IPS-NIHi11 (cell line): ENCODE measurements at places on chromosomes 6 and 20.

DNA sequence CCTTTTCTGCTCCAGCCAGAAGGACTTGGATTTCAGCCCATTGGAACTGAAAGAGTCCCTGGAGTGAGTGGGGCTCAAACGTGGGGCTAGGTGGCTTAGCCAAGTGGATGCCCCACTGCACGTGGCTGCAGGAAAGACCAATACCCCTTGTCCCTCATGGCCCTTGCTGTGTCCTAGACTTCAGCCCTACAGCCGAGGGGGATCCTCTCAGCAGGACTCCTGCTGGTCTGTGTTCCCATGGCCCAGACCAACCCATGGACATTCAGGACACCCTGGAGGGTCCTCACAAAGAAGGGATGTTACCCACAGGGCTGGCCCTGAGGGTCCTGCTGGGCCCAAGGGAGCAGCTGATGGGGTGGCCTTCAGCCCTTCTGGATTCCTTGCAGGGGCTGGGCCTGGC lies 30.0 kb upstream of the PHACTR3 start:
- no peak for DNase-seq

- no peak for DNase-seq
Observed at GRCh38 chr6:1884313-1884712, 274.6 kb downstream of the FOXC1 start.

DNA sequence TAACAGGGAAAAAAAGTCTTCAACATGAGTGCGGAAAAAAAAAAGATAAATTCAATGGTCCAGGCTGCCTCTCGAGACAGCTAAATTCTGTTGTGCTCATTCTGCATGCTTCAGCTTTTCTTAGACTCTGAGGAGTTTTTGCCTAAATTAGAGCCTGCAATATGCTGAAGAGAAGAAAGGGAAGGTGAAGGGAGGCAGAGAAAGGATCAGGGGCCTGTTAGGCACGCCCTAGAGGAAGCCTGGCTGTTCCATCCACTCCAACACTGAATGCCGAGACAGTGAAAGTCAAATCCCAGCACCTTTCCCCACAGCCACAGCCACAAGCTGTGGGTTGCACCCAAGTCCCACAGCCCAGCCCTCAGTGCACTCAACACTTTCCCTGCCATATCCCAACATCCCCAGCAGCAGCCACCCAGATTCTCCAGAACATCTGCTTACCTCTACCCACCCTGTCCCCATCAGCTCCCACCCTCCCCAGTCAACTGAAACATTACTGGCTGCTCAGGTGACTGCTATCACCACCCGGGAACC lies 37.3 kb downstream of the PREX1 start:
- DNase-seq = no peak

GRCh38 chr6:144576871-144577270 lies 291.7 kb downstream of the UTRN start:
- DNase-seq = no peak

- DNase-seq = no peak
Observed at GRCh38 chr20:4820806-4821518, 99.3 kb downstream of the PRND start.

DNA sequence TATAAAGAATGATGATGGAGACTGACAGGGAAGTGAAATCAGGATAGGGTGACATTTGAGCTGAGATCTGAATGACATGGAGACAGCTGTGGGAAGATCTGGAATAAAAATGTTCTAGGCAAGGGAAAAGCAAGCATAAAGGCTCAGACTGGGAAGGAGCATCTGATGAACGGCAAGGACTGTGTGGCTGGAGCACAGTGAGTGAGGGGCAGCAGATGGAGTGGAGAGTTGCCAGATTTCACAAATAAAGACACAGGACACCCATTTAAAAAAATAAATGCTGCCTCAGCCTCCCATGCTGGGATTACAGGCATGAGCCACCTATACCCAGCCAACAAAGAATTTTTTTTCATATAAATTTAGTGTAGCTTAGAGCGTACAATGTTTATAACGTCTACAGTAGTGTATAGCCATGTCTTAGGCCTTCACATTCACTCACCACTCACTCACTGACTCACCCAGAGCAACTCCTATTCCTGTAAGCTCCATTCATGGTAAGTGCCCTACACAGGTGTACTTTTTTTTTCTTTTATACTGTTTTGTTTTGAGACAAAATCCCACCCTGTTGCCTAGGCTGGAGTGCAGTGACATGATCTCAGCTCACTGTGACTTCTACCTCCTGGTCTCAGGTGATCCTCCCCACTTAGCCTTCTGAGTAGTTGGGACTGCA lies 2.4 kb upstream of the ZBTB24 start:
- no peak for DNase-seq

- DNase-seq = no peak
Observed at GRCh38 chr20:14599613-14600012, 262.2 kb upstream of the FLRT3 start.

GRCh38 chr6:149941583-149942460 lies at the start of gene ULBP2:
ULBP2 (plus strand) TSS chr6:149942014; CDS start chr6:149942073, 59 bp downstream.
- peak; percentile 88 for DNase-seq

DNA sequence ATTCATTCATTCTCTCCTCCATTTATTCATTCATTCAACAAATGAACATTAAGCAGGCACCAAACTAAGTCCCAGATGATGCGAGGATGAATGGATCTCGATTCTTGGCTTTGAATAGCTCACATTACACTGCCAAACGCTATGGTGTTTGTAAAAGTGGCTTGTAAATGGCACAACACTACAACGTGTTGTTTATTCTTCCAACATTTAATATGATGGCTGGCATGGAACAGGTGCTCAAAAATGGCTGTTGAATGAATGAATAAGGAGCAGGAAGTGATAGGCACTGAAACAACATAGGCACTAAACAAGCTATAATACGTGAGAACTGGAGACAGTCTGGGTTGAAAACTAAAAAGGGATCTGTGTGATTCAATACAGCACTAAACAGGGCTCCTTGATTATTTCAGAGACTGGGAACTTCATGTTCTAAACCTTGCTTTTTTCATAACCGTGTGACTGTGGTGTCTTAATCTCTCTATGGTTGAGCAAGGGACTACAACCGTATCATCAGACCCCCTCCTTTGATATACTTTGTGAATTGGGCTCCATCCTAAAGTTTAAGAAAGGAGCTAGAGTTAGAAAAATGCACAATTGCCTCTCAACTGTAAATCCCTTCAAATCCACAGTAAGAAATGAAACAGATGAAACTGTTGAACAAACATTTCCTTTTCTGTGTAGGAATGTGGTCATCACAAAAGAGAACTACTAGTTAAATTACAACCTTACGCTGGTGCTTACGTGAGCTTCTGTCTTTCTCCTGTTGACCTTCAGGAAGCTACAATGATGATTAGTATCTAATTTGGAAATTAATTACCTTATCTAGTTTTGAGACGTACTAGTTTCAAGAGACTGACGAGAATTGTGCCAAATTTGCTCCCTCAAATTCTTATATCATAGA lies 16.9 kb upstream of the SLC16A10 start:
- DNase-seq = no peak

- DNase-seq = peak; percentile 20
Observed at GRCh38 chr6:52635049-52635577, 35.8 kb upstream of the TMEM14A start.

DNA sequence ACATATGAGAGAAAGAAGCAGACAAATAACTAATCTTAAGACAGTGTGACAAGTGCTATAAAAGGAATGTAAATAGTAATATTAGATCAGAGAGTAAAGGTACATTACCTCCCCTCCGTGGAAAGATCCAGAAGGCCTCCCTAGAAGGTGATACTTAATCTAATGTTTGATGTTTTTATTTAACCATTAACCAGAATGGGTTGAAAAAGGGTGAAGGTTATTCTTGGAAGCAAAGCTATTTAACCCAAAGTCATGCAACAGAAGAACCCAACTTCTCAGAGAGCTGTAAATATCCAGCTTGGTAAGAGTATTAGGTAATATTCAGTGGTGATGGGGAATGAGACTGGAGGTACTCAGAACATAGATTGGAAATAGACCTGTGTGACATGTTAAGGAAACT lies 68.0 kb upstream of the HIVEP1 start:
- no peak for DNase-seq

GRCh38 chr20:52130406-52130805 lies 61.2 kb downstream of the ZFP64 start:
- no peak for DNase-seq

- no peak for DNase-seq
Observed at GRCh38 chr6:90399970-90400369, 103.3 kb upstream of the BACH2 start.

GRCh38 chr6:121187200-121187832 lies 147.0 kb downstream of the TBC1D32 start:
- peak; percentile 7 for DNase-seq

DNA sequence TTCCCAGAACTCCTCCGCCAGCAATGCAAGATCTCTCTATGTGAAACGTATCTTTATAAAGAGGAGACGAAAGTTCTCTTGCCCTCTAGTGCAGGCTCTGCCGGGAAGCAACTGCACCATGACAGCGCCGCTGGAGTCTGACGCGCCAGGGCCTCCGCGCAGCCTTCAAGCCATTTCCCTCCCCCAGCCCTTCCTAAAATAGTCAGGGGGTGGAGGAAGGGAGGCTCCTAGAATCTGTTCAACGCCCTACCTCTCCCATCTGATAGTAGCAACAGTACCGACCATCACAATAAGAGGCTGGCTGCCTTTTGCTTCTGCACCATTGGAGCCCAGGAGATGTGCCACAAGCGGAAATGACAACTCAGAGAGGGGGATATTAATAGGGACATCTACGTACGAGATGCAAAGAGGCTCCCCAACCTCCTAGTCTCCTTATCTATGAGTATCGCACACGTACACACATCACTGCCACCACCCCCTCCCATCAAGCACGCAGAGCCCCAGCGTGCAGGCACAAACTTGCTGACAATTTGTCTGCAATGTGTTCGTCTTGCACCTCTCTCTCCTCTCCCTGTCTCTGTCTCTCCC lies 1.0 kb downstream of the SYNE1 start:
- peak; percentile 25 for DNase-seq

GRCh38 chr6:144215402-144215931 lies 65.2 kb downstream of the STX11 start:
- DNase-seq = no peak

DNA sequence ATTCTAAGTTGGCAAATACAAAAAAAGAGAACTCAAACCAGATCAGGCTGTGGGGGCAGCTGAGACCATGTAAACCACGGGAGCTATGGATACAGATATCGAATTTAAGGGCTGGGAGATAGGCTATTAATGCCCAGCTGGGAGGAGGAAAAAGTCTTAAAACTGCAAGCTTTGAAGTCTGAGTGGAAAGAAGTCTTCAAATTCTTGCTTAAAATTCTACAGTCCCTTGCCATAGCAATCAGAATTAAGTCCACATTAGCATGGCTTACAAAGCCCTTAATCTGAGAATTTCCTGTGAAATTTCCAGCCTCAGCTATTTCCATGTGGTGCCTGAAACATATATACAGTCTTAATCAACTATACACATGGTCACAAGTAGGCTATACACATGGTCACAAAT lies 465.0 kb upstream of the HSF2 start:
- DNase-seq = no peak

DNA sequence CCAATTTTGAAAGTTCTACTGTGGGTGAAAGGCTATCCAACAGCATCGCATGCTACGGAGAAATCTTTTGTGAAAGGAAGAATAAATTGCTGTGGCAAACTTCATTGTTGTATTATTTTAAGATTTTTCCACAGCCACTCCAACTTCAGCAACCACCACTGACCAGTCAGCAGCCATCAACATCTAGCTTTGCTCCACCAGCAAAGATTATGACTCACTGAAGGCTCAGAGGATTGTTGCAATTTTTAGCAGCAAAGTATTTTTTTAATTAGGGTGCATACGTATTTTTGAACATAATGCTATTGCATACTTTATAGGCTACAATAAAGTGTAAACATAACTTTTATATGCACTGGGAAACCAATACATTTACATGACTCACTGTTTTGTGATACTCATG lies 493.5 kb downstream of the TFAP2A start:
- no peak for DNase-seq

DNA sequence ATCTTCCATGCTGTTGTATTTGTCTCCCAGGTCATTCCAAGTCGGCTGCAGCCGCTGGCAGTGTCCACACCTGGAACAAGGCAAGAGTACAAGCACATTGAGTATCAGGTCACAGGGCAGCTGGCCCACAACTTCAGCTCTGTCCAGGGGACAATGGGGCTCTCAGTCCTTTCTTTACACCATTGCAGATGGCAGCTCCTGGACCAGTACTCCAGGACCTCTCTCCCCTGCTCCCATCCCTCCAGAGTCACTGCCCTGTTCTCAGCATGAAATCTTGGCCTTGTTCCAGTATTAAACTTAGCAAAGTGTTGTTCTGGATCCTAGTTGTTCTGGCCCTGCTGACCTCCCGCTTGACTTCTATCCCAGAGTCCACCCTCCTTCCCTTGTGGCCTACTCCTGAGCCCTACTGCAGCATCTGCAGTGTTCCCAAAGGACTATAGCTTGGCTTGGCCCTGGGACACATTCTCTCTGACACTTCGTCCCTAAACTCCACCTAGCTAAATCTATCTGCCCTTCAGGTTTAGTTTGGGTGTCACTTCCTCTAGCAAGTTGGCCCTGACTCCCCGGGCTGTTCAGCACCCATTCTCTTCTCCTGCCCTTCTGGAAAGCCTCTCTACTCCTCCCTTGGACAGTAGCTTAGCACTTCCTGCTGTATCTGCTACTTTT lies 5.8 kb downstream of the TXNDC5 start:
- DNase-seq = no peak

DNA sequence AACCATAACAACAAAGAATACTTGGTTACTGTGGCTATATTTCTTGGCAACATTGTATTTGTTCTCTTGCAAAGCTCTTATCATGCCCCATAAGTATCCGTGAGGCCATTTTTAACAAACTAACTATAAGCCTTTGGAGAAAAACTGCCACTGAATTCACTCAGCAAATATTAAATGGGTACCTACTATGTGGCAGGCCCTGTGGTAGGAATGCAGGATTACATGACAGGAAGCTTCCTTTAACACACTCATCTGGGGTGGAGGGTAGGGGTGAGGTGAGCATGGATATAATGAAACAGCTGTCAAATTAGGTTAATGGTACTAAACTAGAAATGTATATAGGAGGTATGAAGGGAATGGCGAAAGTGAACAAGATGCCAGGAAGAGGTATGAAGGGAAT lies 504.8 kb downstream of the MEI4 start:
- DNase-seq = peak; percentile 20

- DNase-seq = peak; percentile 8
Observed at GRCh38 chr20:38198238-38198861, 33.3 kb upstream of the TGM2 start.

- DNase-seq = no peak
Observed at GRCh38 chr6:1226277-1227099, 85.4 kb upstream of the FOXQ1 start.
